ENCODE measurements at places on chromosomes 6 and 20.
A peak's percentile ranks its signal among the peaks of the same experiment; 100 is the strongest.

GRCh38 chr6:158848490-158848895 lies 29.3 kb upstream of the EZR start:
- DNase-seq, result no peak

DNA sequence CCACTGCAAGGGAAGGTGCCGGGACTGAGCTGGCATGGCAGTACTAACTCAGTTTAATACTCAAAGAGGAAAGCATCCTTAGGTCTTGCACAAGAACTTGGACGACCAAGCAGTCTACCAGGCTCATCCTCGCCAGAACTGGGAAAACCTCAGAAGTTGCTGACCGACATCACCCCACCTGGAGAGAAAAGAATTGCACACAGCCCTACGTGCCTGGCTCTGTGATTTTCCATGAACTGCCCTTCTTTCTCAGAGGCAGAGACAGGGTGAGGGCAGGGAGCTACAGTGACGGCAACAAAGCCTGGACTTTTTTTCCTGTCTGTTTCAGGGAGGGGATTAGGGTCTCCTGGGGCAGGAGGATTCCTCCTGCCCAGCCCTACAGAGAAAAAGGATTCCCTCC lies 8.0 kb downstream of the JAG1 start:
- no peak for DNase-seq

- DNase-seq, result no peak
These were observed 5.7 kb downstream of the CDC40 start for GRCh38 chr6:110185879-110186278.

- no peak for DNase-seq
These were observed 344.4 kb downstream of the ESR1 start for GRCh38 chr6:152151920-152152319.

DNA sequence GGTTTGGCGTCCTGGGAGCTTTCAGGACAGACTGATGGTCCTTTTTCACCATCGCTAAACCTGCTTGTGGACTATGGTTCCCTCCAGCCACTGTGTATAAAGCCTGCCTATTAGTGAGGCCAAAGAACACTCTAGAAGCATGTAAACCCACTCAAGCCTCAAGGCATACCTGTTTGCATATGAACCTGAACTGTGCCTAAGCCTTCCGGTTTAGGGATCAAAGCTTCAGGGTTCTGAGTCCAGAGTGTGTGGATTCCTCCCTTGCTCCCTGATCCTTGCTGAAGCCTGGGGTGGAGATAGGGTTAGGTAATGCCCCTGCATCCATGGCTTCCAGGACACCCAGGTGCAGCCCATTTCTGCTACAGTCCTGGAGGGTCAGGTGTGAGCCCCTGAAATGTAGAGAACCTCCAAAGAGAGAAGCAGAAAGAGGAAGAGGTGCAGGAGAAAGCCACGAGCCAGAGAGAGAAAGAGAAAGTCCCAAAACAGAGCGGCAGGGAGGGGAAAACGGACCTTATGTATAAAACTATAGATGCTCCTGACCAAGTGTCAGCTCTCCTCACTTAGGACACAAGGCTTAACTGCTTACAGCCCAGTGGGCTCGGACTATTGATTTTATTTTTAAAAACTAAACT lies 93.3 kb downstream of the SCML4 start:
- no peak for DNase-seq

- DNase-seq, result no peak
These were observed 122.1 kb downstream of the HIVEP2 start for GRCh38 chr6:142822842-142823241.

DNA sequence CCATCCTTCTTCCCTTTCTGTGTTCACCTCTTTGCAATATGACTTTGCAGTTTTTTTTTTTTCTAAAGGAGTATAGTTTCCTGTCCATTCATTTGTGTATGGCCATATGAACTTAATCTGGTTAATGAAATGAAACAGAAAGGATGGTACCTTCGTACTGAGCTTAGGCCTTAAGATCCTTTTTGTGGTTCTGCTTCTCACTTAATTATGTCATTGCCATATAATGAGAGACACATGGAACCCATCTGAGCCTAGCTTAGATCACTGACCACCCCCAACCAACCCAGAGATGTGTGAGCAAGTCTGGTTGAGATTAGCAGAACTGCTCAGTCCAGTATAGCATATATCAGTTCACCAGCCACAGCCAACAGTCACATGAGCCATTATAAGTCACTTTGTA lies 1179.6 kb downstream of the HACE1 start:
- DNase-seq, result no peak

DNA sequence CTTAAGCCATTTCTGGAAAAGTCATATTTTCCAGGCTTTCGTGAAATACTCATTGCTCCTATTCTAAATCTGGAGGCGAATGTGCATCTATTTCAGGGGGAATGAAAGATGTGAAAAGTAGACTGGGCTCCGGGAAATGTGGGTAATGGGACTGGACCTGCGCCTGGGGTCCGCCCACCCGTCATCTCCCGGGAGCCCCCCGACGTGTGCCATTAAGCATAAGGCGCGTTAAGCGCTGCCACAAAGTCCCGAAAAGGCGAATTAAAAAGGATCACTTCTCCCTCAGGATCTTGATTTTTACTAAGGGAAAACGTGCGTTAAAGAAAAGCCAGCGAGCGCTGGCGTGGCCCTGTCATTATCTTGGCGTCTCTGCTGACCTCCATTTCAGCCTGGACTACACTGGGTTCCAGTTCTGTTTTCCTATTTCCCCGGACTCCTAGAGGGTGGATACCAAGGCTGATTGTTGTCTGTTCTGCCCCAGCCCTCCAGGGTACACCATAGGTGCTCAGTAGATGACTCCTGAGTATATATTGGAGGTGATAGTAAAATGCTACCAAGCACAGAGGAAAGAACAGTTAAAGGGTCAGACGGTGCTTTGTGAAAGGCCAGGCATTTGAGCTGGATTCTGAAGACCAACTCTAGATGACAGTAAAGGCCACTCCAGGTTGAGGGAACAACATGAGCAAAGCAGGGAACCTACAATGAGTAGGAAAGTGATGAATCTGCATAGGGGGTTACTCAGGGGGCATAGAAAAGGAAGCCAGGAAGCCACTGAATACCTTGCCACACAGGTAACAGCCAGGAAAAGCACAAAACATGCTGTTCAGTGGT lies 89.2 kb upstream of the ARID1B start:
- DNase-seq, result no peak

DNA sequence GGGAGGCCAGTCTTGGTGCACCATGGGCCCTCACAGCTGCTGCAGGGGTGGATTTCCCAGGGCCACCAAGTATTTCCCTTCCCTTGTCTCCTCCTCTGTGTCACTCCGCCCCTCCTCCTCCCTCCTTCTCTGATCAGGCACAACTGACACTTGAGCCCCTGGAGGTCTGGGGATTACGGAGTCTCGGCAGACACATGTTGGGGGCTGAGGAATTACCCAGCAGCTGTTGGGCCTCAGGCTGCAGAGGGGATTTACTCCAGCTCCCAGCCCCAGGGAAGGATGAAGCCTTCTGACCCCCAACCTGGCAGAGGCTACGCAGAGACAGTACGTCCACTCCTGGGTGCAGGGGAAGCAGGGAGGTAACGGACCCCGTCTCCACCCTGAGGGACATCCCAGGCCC lies 420.5 kb upstream of the SULF2 start:
- DNase-seq, result no peak

- peak; percentile 77 for DNase-seq
These were observed 5.4 kb downstream of the ADA start for GRCh38 chr20:44646023-44646640.

GRCh38 chr6:36631326-36632011 lies 37.3 kb downstream of the SRSF3 start:
- no peak for DNase-seq

DNA sequence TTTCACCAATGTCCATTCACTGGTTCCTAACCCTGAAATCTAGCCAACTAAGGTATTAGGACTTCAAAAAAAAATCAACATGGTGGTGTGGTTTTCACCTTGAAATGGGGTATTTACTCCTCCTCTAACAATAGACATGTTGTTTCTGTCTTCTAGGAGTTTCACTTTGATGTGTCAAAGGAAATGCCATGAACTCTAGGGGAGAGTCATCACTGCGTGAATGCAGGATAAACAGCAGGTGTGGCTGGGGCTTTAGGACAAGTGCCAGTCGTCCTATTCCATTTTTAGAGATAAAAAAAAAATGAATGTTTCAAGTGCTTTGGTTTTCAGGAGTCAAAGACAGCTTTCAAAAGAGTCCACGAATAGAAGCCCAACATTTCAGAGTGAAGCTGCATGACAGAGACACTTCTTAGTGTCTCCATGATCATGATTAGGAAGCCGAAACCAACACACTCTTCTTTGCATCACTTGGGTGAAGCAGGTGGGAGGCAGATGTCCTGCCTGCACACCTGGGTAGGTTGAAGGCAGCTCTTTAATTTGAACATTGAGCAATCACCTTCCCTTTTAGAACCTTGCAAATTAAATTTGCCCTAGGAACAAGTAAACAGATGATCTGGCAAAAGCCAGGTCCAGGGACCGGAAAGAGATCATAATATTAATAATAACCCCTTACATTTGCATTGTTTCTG lies 328.5 kb upstream of the PRDM1 start:
- no peak for DNase-seq

DNA sequence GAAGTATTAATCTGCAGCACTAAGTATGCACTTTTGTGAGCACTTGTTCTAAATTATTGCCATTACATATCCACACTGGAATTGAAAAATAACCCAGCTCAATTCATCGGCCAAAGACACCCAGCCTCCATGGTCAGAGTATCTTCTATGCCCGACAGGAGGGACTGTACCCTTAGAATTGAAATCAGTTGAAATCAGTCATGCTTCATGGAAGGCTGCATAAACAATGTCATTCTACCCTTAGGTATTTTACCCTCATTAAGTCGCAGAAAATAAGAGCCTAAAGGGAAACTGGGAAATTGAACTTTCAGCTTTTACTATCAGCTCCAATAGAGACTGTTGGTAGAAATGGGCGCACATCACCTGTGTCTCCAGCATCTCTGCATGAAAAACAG lies 2.9 kb upstream of the RAMACL start:
- DNase-seq, result no peak

DNA sequence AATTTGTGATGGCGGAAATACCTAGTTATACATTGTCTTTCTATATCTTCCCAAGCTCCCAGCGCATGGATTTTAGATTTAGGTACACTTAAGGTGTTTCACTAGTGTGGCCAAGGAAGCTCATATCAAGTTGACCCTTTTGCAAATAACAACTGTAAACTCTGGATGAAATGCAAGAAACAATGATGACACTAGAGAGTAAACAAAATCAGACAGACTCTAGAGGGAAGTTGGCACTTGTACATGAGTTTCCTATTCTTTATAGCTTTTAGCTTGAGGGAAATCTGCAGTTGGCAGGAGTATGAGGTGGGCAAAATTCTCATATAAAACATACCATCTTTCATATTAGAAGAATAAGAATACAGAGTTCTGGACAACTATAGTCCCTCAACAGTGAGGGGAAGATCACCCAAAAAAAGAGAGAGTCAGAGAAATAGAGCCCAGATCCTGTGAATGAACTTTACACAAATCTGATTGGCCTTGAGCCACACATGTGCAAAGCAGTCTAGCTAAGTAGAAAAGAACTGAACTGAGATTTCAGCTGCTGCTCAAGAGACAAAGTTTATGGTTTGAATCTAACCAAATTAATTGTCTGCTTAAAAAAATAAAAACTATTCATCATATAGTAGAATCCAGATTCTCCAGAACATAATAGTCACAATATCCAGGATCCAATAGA lies 26.1 kb downstream of the TXLNB start:
- no peak for DNase-seq

DNA sequence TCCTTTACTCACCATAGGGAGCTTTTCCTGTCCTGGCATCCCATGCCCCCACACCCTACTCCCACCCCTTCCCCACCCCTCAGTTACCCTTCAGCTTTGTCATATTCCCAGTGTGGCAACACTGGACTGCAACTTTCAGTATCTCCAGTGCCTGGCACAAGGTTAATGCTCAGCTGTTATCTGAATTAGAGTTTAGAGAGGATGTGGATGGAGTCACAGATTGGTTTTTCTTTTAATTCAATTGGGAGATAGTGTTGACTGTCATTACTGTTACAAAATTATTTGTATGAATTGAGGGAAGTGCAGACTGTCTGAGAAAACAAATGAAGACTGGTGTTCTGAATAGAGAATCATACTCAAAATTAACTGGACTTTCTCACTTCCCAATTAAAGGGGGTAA lies 89.9 kb downstream of the TULP4 start:
- DNase-seq, result no peak

GRCh38 chr20:58447511-58448391 lies 58.7 kb downstream of the VAPB start:
- peak; percentile 33 for DNase-seq

DNA sequence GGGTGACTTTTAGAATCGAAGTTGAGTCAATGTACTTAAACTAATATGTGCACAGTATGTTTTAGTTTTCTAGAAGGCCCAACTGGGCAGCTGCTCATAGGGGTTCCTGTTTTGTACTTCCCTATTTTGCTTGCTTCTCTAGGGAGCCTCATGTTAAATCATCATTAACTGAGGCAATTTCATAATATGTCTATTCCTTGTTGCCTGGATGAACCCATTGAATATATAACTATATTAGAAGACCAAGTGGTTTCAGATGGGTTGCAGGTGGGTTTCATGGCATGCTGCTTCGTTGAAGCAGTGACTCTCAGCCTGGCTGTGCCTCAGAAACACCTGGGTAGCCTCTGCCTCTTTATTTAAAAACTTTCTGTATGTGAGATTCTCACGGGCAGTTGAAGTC lies 22.2 kb downstream of the CARMIL1 start:
- no peak for DNase-seq

GRCh38 chr20:55596431-55596830 lies 408.9 kb downstream of the CBLN4 start:
- no peak for DNase-seq

DNA sequence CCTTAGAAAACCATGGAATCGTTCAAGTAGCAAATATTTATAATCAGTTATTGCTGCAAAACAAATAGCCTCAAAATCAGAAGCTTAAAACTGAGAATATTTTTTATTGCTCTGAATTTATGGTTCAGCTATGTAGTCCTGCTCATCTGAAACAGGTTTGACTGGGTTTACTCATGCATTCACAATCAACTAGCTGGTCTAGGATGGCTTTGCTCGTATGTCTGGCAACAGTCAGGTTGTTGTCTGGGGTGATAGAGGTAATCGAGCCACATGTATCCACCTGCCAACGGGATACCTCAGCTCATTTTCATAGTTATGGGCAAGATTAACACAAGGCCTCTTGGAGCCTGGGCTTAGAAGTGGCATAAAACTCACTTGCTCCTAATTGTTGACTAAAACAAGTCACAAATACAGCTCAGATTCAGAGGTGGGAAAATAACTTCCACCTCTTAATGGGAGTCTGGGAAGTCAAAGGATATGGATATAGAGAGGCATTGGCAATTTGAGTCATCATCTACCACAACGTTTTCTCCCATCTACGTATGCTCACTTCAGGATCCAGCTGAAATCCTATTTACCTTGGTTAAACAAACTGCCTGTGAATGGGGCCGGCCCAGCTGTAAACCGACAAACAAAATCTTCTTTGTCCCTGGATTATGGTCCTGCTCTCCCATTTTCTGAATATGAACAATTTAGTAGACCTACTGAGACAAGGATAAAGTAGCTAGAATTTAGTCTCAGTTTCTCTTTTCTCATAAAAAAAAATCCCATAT lies 54.5 kb upstream of the TENT5A start:
- DNase-seq, result peak; percentile 85

DNA sequence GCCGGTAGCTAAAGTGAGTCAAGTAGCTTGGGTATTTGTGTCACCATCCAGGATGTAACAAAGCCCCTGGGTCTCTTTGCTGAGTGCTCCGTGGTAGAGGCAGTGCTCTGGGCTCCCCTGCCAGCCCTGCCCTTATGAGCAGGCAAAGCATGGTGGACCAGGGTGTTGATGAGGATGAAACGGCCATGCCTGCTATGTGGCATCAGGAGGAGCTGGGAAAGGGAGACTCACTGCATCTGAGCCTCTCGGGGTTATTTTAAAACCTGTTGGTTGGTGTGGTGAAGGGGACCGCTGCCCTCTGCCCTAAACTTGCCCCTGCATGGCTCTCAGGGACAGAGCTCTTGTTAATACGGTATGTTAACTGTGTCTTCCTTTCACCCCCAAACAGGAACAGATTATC lies 143.1 kb downstream of the DTNBP1 start:
- DNase-seq, result no peak

All from SHP77 treated with DMSO at 0.1 percent for 48 hours (cell line).